ENCODE measurements at places on chromosomes 13 and 19. TPM values are rescaled to one million over a fixed set of nuclear protein-coding genes. Genes with fewer than 3 reads are reported as not detected.

Gene GJB6
- polyA plus RNA-seq = 4.9 TPM

Gene FREM2
- polyA plus RNA-seq = not detected

Gene DHDH
- polyA plus RNA-seq = 2.4 TPM

Gene COL5A3
- not detected for polyA plus RNA-seq

Gene FFAR3
- polyA plus RNA-seq = not detected

Gene FLT1
- polyA plus RNA-seq = 0.97 TPM

Gene MRPL54
- polyA plus RNA-seq = 120 TPM

Gene GAPDHS
- not detected for polyA plus RNA-seq

Gene ONECUT3
- not detected for polyA plus RNA-seq

Gene SULT2A1
- polyA plus RNA-seq = not detected

Gene ZNF20
- polyA plus RNA-seq = 1.9 TPM

Gene KIR3DL2
- 6.5 TPM for polyA plus RNA-seq

Gene EFNA2
- not detected for polyA plus RNA-seq

Gene TTC9B
- polyA plus RNA-seq = not detected

Gene C1QTNF9B
- polyA plus RNA-seq = not detected

Gene ZNF274
- 26.5 TPM for polyA plus RNA-seq

Gene TEX101
- not detected for polyA plus RNA-seq

Gene PLIN4
- polyA plus RNA-seq = 0.07 TPM

Gene FGF22
- not detected for polyA plus RNA-seq

Gene MYH14
- not detected for polyA plus RNA-seq

Gene PSG11
- not detected for polyA plus RNA-seq

Gene ZNF85
- 11.1 TPM for polyA plus RNA-seq

Data from naive thymus-derived CD8-positive, alpha-beta T cell (primary cell).